Activated T-helper 1 cell treated with Interleukin-2 at 50 U/mL for 16 hours (primary cell): ENCODE measurements at places on chromosomes 5 and 9.

DNA sequence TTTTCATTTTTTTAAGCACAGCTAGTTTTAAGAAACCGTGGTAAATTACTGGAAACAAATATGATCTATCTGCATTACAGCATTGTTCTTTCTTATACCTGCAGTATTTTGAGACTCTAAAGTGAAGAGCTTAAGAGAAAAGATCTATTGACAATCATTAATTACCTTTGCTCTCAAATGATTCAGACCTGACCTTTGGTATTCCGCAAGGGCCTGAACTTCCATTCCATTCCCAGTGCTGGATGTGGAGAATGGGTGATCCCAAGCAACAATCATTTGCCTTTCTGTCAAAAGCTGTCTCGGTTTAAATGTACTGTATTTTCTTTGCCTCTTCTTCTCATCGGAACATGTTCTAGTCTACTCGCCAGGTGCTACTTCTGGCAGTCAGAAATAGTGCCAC, 18.9 kb downstream of the NREP start:
- DNase-seq, result no peak

DNA sequence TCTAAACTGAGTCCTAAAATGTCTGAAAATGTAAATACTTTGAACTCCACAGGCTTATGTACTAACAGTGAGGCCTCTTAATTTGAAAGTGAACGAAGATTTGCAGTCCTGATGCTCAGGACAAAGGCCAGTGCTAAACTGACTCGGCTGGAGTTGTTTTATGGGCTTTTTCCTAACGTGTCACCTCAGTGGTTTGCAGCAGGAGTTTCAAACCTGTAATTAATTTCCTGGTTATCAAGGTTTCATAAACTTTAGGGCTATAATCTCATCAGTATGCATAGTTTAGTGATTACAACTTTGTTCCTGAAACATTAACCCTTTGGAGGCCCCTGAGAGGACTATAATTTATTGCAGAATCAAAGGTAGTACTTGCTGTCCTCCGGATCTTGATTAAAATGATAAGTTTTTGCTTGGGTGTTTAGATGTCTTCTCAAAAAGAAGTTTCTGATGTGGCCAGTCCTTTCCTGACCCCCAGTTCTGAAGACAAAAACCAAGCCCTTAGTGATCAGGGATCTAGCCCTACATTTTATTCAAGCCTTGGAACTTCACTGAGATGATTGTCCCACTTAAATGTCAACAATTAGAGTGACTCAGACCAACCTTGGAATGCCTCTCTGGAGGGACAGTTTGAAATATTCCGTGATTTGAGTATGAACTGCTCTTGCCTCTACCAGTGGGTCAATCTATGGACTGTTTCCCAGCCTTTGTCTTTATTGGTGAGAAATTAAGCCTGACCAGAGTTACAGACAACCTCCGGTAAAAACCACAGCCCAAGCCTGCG, 11.1 kb upstream of the S100Z start:
- DNase-seq, result no peak

DNA sequence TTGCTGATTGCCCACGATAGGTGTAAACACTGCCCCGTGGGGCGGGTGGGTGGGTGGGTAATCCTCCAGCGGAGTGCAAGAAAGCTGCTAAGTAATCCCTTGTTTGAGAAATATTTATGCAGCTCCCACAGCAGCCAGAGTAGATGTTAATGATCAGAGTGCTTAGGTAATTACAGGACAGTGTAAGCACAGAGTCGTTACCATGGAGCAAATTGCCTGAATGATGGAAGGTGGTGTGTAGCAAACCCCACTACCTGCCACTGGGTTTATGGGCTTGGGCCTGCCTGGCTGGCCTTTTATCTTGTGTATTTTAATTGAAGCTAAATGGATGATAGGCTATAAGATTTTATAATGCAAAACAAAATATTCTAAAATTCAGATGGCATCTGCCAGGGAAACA, 110.0 kb downstream of the COL5A1 start:
- DNase-seq, result no peak

GRCh38 chr9:7376833-7377232, 422.7 kb downstream of the DMAC1 start:
- DNase-seq, result no peak

- DNase-seq, result peak; percentile 40
Observed at GRCh38 chr5:56588636-56589480, 226.5 kb upstream of the MAP3K1 start.

DNA sequence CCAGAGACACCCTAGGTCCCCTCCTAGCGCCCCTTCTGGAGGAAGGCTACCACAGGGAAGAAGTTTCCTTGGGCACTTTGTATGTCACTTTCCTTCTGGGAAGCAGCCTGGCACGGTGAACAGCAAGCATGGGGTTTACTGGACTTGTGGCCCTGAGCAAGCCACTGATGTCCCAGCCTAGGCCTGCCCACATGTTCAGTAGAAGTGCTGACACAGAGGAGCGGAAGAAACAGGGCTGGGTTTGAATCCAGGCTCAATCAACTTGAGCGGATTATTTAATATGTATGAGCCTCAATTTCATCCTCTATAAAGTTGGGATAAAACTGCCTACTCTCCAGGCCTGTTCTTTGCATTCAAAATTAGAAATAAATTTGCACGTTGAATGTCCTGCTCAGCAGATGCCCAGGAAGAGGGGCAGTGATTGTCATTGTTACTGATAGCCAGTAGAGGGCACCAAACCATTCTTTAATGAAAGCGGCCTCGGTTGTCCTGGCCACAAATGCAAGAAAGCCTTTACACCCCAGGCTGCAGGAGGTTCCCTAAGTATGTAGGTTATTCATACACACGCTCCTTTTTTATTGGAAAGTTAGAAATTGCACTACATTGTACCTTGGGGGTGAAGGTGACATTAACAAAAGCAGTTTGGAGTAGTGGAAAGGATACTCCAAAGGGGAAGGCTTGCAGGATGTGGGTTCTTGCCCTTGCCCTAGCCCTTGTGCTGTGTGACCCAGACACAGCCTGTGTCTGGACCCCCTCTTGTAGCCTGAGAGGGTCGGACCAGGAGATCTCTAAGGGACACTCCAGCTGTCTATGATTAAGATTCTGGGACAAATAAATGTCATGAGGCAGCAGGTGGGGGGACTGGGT, 13.4 kb upstream of the XPA start:
- DNase-seq, result no peak

- DNase-seq, result no peak
Observed at GRCh38 chr5:160442824-160443431, 21.3 kb downstream of the PTTG1 start.

DNA sequence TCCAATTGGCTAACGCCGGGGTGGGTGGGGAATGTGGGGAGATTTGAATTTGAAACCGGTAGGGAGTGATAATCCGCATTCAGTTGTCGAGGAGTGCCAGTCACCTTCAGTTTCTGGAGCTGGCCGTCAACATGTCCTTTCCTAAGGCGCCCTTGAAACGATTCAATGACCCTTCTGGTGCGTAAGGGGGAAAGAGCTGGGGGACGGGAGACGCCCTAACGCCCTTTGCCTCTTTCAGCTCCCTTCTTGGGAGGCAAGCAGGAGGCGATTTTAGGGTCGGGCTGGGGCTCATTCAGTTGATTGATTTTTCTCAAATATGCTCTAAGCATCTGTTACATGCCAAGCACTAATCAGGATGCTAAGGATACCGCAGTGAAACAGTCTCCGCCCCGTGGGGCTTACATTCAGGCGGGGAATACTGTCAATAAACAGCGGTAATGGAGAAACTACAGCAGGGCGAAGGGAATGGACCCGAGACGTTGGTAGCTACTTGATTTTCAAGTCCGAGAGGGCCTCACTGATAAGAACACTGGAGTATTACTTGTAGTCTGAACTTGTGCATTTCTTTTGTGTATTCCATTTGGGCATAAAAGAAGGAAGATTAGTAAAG, at the start of gene HMMR:
Gene HMMR, plus strand, starts transcription at position 71 of the 610 bp plus-strand sequence. Its CDS starts 61 bp downstream, at position 132.
- no peak for DNase-seq

GRCh38 chr9:119298076-119298853, 71.0 kb downstream of the BRINP1 start:
- DNase-seq, result no peak

GRCh38 chr5:82489683-82490082, 211.5 kb upstream of the RPS23 start:
- no peak for DNase-seq

DNA sequence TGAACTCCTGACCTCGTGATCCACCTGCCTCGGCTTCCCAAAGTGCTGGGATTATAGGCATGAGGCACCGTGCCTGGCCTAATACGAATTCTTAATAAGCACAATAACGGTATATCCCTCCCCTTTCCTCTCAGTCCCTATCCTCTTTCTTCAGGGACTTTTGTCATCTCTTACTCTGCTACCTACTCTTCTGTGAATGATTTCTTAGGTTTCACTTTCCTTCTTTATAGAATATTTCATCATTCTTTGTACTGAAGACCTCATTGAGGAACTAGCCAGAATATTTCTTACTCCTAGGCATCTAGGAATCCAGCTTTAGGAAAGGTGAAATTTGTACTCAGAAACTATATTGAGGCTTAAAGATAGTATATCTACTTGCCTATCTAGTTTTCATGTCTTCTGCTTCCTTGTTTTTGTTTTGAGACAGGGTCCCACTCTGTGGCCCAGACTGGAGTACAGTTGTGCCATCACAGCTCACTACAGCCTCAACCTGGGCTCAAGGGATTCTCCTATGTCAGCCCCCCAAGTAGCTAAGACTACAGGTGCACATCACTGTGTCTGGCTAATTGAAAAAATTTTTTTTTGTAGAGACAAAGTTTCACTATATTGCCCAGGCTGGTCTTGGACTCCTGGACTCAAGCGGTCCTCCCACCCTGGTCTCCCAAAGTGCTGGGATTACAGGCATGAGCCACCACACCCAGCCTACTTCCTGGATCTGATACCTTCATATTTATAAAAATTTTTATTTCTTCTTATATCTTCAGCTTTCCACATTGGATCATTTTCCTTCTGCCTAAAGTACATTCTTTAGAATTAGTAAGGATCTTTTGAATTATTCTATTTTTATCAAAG, 69.7 kb downstream of the GPBP1 start:
- DNase-seq, result no peak

- DNase-seq, result no peak
Observed at GRCh38 chr9:115350548-115350947, 232.6 kb upstream of the TNC start.

DNA sequence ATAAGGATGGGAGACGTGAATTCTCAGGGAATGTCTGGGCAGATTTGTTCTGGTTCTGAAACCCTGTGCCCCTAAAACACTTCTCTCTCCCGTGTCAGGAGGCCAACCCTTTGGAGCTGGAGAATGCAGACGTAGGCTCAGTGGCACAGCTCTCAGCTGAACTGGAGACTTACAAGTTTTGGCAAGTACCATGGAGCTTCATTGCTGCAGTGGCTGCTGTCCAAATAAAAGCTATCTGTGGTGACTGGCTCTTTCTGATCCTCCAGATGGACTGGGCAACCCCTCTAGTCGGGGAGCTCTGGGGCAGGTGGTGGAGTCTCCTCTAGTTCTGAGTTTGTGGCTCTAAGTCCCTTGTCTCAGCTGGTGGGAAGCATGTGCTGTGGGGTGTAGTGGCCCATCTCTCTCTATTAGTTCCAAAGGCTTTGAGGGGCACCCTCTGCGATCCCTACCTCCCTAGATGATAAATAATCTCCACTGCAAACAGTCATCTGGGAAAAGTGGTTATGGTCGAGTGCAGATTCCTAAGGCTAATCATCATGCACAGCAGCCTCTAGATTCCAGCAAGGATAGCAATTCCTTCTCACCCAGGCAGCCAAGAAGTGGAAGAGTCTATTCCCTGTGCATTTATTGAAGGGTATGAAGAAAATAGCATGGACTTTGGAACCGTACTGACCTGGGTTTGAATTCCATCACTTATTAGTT, 204.2 kb upstream of the KLF4 start:
- DNase-seq, result no peak

- no peak for DNase-seq
Observed at GRCh38 chr9:31347082-31347617, 1037.3 kb upstream of the ACO1 start.

DNA sequence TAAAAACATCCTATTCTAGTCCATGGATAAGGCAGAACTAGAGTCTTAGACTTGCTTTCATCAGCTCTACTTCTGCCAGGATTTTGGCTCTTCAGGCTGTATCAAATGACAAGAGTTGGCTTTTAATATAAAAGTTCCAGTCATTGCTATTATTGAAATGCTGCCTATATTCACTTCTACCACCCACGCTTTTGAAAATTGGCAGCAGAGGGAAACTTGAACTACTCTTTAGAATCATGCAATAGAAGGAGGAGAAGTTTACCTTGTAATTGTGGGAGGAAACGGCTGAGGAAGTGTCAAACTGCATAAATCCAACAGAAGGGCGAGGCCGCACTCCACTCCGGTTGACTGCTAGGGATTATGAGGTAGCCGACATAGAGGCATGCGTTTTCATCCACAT, 122.6 kb upstream of the BASP1 start:
- DNase-seq, result no peak

GRCh38 chr9:108579757-108580439, 275.9 kb downstream of the ACTL7B start:
- no peak for DNase-seq

DNA sequence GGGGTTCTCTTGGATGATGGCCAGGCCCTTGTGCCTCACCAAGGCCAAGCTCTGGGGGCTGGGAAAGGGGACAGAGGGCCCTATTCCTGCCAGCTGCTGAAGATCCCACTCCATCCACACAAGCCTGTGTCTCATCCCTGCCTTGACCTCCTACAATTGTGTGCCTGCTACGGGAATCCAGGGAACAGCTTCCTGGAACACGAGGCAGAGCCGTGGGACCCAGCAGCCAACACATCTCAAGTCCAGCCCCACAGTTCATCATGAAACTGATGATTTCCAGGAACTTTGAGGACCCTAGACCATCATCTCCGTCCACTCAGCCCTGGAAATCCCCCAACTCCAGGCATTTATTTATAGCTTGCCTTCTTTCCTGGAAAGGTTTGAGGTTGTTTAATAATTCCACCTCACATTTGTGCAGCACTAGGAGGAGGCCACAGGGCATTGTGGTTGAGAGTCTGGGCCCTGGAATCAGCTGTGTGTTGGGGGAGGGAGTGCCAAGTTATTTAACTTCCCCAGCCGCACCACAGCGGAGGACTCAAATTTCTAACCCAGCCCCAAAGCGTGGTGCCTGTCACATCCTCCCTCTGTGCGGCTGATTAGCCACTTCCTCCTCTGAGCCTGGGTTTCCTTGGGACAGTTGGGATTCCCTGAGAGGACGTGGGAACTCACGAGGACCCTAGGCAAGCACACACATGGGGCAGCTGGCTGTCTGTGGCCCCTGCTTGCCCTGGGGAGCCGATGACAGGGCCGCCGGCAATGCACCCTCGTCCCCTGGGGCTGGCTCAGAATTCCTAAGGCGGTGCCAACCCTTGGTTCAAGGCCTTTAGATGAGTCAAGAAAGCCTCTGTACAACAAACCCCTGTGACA, 58.2 kb upstream of the GGTA1 start:
- DNase-seq, result no peak

- no peak for DNase-seq
Observed at GRCh38 chr5:177531209-177531940, 14.6 kb upstream of the DDX41 start.

GRCh38 chr5:96016216-96016615, 54.6 kb upstream of the ELL2 start:
- DNase-seq, result no peak
